Activated T-cell treated with anti-CD3 and anti-CD28 coated beads for 48 hours (primary cell): ENCODE measurements at places on chromosomes 7 and 10.

DNA sequence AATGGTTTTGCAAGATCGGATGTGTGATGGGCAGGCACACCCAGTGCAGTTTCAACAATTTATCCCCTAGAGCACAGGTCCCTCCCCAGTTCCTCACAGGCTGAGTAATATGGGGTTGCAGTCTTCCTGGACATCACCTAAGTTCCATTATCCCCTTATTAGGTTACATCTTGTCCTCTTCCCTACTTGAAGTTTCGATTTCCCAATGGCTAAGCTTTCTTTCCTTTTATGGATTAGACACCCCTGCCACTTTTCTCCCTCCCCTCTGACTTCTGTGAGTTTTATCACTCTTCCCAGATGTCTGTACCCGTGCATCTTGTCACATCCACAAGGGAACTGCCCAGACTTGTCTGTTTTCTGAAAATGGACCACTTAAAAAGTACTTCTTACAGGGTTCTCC lies 2.4 kb upstream of the NIPSNAP2 start:
- no peak for DNase-seq

DNA sequence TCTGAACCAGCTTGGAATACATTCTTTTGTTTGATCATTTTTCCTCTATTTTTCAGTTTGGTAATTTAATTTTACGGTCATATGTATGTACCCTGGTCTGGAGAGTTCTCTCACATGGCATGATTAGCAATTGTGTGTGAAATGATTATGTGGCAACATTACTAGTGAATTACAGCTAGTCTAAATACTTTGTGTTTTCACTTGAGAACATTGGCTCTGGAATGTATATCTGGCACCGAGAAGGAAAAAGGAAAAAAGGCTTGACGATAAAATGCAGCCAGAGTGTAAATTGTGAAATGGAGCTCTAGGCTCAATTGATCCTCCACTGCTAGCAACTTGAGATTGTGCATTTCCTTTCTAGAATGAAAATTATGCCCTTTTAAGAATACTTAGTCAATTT lies 397.2 kb downstream of the EXOC4 start:
- DNase-seq = no peak

DNA sequence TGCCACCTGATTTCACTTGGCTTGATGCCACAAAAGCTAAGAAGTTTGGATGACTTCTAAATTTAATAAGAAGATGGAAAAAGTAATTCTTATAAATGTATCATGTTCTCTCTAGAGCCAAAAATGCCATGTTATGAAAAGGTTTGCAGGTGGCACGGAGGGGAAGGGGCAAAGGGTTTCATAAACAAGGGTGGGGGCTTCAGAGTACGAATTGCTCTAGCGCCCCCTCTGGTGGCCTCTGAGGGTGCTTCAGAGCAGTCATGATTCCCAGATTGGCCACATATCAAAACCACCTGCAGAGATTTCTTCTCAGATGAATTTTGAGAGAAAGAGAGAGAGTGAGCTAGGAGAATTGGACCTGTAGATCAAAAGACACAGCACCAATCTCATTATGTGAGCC lies 208.6 kb upstream of the YAE1 start:
- DNase-seq = no peak

DNA sequence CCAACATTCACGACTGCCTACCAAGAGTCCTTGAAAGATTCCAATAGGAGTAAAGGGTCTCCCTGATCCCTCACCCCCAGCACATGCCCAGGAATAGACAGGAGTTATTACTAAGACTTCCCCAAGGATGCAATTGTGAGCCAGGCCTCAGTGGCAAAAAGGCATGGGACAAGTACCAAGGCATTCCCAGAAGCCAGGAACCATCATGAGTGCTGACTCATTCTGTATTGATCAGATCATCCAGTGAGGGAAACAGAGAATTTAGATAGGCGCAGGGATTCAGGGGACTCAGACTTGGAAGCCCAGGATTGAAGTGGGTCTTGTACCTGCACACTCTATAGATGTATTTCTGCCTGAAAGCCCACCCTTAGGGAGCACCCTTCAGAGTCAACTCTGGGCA lies 21.2 kb downstream of the MBL2 start:
- DNase-seq = no peak
